T-helper 22 cell (primary cell): ENCODE measurements at places on chromosomes 7 and 10.

GRCh38 chr10:113485736-113486135 lies 67.1 kb upstream of the HABP2 start:
- DNase-seq = no peak

DNA sequence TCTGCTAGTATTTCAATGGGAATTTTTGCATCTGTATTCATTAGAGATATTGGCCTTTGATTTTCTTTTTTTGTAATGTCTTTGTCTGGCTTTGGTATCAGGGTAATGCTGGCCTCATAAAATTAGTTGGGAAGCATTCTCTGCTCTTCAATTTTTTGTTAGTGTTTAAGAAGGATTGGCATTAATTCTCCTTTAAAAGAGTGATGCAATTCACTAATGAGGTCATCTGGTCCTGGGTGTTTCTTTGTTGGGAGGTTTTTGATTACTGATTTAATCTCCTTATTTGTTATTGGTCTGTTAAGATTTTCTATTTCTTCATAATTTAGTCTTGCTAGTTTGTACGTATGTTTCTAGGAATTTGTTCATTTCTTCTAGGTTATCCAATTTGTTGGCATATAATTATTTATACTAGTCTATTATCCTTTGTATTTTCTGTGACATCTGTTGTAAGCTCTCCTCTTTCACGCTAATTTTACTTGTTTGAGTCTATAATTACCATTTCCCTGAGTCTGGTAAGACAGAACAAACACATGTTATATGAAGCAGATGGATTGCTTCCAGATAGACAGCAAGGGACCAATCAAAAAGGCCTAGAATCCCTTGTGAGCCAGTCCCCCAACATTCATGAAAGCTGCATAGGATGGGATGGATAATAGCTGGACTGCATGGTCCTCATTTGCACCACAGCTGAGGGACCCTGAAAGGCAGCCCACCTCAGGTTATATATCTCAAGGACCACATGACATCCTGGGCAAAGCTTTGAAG lies 54.4 kb downstream of the MTPAP start:
- no peak for DNase-seq

GRCh38 chr10:69739634-69740033 lies 62.1 kb upstream of the COL13A1 start:
- no peak for DNase-seq

DNA sequence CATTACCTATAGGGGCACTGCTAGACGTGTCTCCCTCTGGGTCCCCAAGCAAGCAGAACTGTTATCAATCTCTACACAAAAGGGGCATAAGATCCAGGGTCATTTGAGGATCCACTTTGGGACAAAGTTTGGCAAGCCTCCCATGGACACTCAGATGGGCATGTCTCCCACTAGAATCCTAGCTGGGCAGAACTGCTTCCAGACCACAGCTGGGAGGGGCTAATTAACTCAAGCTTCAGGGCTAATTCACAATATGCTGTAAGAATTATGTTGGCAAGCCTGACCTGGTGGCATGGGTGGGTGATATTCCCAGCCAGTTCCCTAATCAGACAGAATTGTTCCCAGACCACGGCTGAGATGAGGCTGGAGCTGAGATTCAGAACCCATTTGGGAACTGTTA lies 738.4 kb upstream of the FZD8 start:
- DNase-seq = no peak

DNA sequence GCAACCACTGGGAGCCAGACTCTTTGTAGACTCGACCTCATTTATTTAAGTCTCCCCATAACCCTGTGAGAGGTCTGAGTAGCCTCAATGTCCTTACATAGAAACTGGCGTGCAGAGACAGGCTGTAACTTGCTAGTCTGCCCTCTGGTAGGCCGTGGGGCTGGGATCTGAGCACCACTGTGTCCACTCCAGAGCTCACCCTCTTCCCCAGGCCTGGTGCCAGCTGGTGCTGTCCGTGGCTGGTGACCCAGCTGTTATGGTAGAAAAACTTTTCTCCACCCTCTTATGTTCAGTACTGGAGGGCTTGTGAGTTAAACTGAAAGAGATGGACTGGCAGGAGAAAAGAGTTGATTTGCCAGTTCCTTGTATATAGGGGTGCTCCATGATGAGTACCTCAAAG lies 41.9 kb downstream of the ADAMTS14 start:
- no peak for DNase-seq

DNA sequence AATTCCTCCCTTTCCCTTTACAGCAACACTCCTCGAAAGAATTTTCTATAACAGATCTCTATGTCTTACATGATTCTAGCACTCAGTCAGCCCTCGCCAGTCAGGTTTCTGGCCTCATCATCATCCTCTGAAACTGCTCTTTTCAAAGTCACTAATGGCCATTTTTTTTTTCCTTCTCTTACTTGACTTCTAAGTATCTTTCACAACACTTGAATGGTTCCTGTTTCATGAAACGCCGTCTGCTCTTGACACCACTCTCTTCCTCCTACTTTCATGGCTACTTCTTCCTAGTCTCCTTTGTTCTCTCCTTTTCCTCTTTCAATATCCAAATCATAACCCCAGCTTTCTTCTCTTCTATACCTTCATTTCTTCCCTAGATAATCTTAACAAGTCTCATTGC lies 100.5 kb upstream of the NRP1 start:
- DNase-seq = no peak

DNA sequence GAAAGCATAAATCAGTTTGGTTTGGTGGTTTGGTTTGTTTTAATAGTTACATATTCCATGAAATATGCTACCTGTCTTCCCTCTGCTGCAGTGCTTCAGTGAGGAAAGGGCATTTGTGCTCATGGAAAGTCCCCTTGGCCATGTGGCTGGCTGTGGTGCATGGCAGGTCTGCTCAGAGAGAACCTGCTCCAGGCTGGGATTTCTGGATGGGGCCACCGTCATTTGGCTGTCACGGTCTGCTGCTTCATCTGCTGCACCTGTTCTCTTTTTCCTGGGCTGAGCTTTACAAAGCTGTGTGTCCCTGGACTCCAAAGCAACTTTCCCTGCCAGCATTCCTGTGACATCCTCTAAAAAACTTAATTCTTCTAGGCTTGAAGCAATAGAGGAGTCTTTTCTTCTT lies 8.9 kb downstream of the CDK14 start:
- no peak for DNase-seq

- no peak for DNase-seq
These were observed 1.9 kb downstream of the EXOC6 start for GRCh38 chr10:92850185-92850584.

GRCh38 chr7:21128062-21128817 lies 299.6 kb upstream of the SP4 start:
- no peak for DNase-seq

GRCh38 chr10:22634093-22634492 lies 80.3 kb downstream of the PIP4K2A start:
- DNase-seq = no peak

DNA sequence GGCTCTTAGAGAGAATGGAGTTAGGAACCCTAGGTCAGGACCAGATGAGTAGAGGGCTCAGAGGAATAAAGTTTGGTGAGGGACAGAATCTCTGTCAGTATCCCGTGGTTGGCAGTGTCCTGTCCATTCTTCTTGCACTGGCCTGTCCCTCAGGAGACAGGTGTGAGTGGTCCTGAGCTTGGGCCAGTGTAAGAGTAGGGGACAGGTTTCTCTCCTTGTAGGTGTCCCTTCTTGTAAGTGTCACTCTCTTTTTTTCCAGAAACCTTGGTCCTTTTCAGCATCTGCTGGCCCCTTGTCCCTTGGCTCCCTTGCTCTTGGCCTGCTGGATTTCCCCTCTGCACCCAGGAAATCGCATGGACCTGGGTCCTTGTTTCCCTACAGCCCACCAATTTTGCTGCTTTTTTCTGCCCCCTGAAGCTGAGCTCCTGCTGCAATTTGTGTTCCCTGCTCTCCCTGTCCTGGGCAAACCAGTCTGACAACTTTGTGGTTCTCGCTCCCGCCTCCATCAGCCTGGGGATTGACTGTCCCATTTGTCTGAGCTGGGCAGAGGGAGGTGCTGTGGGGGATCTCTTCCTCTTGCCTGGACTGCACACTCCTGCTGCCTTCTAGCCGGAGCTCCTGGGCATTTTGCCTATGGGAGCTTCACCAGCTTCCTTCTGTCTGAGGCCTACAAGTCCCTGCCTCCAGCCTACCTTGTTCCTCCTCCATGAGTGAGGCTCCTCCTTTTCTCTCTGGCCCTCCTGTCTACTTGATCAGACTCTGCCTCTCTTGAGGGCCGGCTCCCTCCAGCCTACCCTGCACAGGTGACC lies 6.5 kb downstream of the TSPAN14 start:
- no peak for DNase-seq
